ENCODE measurements at places on chromosomes 5 and 9. TPM values are rescaled to one million over a fixed set of nuclear protein-coding genes. Genes with fewer than 3 reads are reported as not detected.

The ZDHHC11 gene
- 3.3 TPM for total RNA-seq

The GOLGA1 gene
- total RNA-seq: 6.7 TPM

The CAMK4 gene
- total RNA-seq: 3.5 TPM

The ARHGEF39 gene
- 0.32 TPM for total RNA-seq

The CDH9 gene
- total RNA-seq: not detected

The ZNG1C gene
- total RNA-seq: 22.1 TPM

The GFI1B gene
- total RNA-seq: not detected

The ACTBL2 gene
- under 0.01 TPM for total RNA-seq
